ENCODE measurements at places on chromosomes 12 and 14.

DNA sequence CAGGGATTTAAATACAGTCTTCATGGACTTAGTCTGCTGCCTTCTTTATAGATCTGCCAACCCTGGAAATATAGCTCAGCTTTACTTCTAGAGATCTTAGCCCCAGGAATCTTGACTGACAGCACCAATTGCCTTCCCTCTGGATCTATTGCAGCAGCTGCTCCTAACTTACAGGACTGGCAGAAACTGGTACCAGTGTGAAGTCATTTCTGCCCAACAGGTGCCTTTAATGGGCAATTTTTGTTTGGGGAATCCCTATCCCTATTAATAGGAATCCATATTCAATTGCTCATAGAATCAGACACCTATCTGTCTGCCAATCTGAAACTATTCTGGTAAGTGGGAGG, 27.2 kb downstream of the SPX start:
- no peak for DNase-seq

DNA sequence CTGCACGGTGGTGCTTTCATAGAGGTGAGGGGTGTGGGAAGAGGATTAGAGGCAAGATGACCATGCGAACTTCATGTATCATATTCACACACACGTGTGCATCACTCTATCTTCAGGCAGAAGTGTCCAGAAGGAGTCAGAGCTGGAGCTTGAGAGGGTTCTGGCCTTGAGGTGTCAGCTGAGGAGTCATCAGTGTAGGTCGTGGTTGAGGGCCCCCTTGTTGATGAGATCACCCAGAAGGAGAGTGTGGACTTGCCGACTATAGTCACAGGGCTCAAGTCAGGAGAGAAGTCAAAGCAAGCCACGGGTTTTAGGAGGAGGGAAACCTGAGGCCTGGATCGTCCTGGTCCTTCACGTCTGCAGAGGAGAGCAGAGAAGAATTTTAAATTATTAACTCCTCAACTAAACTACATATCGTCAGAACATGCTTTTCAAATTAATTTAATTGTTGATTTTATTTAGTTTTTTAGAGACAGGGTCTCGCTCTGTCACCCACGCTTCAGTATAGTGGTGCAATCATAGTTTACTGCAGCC, 25.4 kb downstream of the EML1 start:
- DNase-seq: no peak

GRCh38 chr14:35419429-35419841, 14.9 kb upstream of the NFKBIA start:
- no peak for DNase-seq

DNA sequence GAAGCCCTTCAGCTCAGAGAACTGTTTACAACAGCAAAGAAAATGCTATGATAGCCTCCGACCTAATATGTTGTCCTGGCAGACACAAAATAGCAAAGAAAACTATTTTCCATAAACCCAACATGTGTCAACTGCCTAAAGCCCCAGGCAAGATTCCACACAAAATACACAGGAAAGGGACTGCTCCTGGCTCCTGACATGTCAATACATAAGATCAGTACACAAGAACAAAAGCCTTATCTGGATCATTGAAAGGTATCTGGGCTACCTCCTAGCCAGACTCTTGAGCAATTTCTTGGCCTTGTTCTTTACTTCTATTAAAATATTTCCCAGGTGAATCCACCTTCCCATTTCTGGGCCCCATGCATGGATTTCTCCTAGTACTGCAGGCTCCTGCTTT, 242.3 kb upstream of the GRIP1 start:
- no peak for DNase-seq

DNA sequence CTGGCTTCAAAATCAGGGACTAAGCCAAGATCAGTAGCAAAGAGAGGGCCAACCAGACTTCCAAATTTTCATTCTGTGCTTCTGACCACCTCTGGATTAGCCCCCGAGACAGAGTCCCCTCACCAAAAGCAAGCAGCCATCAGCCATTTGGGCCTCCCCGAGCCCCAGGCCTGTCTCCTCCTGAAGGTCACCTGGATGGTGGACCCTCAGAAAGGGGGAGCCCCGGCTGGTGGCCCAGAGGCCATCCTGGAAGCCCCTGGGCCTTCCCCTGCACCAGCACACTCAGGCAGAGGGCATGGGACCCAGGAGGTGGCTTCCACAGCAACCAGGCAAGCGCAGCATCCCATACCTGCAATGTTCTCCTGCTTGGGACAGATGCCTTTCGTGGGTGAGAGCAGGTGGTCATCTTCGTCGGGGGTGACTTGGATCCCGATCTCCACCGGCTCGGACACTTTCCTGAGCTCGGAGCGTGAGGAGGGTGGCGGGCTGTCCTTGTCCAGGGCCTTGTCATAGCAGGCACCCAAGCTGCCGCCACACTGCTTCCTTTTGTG, 14.8 kb downstream of the BCL11B start:
- DNase-seq: no peak
